ENCODE measurements at places on chromosomes 3 and 15.

- no peak for DNase-seq
Observed at GRCh38 chr3:122464659-122465058, 48.8 kb upstream of the WDR5B start.

GRCh38 chr15:86570738-86571137, 491.1 kb downstream of the AGBL1 start:
- no peak for DNase-seq

- no peak for DNase-seq
Observed at GRCh38 chr15:70530906-70531305, 232.5 kb downstream of the UACA start.

- no peak for DNase-seq
Observed at GRCh38 chr3:139935016-139935865, at the start of gene CLSTN2. Gene CLSTN2 (plus strand): TSS chr3:139935185.

DNA sequence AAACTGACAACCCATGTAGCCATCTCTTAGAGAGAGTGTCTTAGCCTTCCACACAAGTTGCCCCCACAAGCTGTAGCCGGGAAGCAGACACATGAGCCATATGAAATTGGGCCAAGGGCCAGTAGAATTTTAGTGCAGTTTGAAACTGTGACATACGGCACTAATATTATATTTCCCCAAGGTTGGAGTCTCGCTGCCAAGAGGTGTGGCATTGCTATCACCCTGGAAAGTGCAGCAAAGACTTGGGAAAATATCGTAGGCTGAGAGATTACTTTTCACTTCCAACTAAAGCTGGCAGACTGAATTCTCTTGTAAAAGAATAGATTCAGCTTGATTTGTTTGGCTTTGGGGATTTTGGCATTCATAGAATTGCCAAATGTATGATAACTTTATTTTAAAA, 89.2 kb downstream of the ECT2 start:
- DNase-seq = no peak

DNA sequence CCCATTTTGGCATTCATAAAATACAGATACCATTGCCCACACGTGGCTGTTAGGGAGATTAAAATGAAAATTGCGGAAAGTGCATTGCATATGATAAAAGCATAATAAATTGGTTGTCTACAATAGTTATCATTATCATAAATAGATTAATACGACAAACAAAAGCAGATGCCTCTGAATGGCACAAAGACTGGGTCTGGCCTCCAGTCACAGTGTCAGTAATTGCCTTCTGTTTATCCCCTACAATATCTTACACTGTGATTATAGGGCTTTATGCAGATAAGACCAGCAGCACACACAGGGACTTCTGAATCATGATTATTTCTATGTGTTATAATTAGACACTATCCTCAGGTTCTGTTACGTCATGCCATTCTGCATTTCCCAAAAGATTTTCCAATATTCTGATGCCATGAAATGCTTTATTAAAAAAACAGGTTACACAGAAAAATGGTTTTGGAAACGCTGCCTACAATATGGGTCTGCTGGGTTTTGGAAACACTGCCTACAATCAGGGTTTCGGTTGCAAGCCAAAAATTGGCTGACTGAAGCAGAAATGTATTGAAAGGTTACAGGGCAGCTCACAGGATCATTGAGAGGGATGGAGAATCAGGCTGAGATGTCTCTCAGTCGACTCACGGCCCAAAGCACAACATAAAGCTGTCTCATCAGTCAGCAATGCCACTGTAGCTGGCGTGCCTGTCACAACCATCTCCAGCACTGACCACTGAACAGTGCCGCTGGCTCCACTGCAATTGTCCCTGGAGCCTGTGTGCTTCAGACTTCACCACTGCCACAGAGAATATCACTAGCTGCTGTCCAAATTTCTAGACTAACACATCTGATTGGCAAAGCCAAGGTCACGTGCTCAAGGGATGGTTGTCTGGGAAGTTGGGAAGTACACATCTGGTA, 248.1 kb downstream of the ERC2 start:
- DNase-seq = no peak

DNA sequence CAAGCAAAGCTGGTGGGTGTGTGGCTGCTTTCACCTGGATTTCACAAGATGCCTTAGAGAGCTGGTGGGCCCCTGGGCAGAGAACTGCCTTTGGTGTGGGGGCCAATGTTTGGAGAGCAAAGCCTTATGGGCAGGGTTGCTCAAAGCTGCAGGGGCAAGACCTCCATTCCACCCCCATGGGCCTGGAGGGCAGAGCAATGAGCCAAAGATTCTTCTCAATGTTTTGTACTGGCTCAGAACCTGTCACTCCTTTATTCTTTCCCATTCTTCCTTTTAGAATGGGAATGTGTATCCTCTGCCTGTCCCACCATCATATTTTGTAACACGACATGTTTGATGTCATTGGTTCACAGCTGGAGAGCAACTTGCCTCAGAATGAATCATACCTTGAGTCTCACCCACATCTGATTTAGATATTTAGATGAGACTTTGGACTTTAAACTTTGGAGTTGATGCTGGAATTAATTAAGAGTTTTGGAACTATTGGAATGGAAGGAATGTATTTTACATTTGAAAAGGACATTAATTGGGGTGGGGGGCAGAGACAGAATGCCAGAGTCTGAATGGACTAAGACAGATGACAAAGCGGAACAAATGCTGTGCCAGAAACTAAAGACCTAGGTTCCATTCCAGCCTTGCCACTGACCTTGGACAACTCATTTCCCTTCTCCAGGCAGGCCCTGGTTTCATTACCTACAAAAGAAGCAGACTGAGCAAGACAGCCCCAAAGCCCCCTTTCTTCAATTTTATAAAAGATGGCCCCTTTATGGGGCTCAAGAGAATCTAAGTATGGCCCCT, 72.9 kb downstream of the DAPK2 start:
- peak; percentile 56 for DNase-seq

DNA sequence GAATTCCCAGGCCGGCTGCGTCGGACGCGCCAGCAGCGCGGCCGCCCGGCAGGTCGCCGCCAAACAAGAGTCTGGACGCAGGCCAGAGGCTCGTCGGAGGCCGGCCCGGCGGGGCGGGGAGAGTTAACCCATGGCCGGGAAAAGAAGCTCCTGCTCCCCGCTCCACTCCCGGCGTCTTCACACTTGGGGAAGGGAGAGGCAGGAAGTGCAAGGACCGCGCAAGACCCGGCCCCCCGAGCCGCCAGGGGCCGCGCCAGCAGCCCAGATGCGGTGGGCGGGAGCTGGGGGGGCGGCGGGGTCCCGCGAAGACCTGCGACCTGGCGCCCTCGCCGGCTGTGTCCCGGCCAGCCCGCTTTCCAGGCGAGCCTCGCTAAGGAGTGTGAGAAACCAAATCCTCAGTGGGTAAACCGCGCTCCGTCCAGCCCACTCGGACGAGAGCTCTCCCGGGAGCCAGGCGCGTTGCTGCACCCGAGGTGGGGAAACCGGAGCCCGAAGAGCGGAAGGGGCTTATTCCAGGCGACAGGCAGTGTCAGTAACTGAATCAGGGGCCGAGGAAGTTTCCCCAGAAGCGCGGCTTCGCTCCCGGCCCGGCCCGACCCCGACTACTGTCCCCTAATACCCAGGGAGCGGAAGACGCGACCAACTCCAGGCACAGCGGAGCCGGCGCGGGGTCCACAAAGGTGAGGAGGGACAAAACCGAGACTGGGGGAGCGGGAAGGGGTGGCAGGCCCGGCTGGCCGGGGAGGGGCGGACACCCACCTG, 721 bp downstream of the ADAMTS7 start:
- DNase-seq = no peak

DNA sequence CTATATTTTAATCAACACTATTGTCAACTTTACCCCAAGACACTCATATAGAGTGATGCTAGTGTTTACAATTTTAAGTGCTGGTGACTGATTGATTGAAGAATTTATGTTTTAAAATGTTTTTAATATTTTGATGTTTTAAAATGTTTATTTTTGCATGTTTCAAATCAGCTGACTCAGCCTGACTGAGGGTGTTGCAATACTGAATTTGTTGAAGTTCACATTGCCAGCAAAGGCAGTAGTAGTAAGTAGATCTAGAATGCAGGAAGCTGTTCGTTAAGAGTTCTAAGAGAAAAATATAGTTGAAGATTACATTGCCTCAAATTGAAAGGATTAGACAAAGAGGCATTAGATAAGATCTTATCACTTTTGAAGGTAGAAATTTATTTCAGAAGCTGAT, 977.6 kb downstream of the IGSF11 start:
- no peak for DNase-seq

GRCh38 chr3:54443561-54444161, 321.3 kb downstream of the CACNA2D3 start:
- peak; percentile 40 for DNase-seq

DNA sequence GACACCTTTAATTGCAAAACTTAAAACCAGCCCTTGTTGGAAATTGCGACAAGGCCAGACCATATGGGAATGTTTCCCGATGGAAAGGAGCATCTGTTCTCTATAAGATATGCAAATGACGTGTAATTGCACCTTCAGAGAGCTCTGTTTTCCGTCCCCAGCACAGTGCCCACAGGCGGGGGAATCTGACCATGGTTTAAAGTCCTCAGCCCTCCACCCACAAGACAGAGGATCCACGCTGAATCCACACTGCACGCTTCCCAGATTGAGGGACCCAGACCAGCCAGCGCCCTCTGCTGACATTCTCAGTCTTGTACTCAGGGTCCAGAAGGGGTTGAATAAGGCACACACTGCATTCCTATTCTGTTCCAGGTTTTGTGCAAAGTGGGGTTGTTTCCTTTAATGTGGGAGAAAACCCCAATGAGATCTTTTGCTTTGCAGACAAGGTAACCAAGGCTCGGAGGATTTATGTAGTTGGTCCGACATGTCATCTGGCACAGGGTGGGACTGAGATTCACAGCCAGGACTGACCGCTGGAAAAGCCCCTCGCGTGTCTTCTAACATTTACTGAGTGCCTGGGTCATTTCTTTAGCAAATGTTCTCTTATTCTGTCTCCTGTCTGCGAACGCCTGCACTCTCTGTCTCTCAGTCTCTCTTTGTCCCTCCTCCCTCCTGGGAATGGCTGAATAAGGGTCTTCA, 36.8 kb upstream of the KLHL25 start:
- DNase-seq = peak; percentile 29

GRCh38 chr3:186216900-186217819, 108.3 kb upstream of the ETV5 start:
- peak; percentile 16 for DNase-seq

- peak; percentile 16 for DNase-seq
Observed at GRCh38 chr15:57320631-57321220, 55.6 kb upstream of the CGNL1 start.

GRCh38 chr3:174430986-174431385, 428.1 kb upstream of the NAALADL2 start:
- DNase-seq = no peak

GRCh38 chr15:99408236-99409096, 157.2 kb downstream of the LRRC28 start:
- DNase-seq = peak; percentile 37

GRCh38 chr3:135650309-135650708, 315.2 kb upstream of the PPP2R3A start:
- peak; percentile 15 for DNase-seq

DNA sequence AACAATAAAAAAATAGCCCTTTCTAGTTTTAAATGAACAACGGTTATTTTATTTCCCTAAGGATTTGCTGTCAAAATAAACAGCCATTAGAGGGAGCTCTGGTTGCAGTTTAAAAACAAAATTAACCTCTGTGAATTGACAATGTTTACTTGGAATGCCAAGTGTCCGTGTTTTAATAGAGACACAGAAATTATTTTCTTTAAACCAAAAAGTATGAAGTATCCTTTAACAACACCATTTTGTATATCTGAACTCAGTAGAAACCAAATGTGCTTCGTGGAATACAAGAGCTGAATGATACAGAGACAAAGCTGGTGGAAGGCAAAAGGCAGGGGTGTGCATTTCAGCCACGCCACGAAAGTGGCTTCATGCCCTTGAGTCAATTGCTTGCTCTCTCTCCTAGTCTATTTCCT, 74.4 kb downstream of the MOBP start:
- peak; percentile 43 for DNase-seq

- DNase-seq = no peak
Observed at GRCh38 chr15:88705769-88706165, 67.0 kb downstream of the ISG20 start.

- no peak for DNase-seq
Observed at GRCh38 chr15:84594617-84595290, 6.1 kb upstream of the ZSCAN2 start.

- DNase-seq = peak; percentile 85
Observed at GRCh38 chr3:152235709-152236298, 32.9 kb upstream of the MBNL1 start.

DNA sequence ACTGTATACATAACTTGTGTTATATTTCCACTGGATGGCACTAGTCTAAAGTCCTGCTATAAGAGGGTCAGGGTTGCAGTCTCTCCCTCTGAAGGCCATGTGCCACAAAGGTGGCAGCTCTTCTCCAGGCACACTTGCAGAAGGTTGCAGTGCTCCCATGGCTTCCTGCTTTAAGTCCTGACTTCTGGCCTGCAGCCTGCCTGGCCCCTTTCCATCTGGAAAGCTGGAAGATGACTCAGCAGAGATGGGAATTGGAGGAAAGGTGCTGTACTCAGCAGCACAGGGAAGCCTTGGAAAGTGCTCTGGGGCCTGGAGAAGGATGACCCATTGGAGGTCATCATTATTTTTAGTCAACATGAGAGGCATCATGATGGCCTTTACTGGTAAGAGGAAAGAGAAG, 40.9 kb upstream of the MRPL3 start:
- DNase-seq = peak; percentile 91

DNA sequence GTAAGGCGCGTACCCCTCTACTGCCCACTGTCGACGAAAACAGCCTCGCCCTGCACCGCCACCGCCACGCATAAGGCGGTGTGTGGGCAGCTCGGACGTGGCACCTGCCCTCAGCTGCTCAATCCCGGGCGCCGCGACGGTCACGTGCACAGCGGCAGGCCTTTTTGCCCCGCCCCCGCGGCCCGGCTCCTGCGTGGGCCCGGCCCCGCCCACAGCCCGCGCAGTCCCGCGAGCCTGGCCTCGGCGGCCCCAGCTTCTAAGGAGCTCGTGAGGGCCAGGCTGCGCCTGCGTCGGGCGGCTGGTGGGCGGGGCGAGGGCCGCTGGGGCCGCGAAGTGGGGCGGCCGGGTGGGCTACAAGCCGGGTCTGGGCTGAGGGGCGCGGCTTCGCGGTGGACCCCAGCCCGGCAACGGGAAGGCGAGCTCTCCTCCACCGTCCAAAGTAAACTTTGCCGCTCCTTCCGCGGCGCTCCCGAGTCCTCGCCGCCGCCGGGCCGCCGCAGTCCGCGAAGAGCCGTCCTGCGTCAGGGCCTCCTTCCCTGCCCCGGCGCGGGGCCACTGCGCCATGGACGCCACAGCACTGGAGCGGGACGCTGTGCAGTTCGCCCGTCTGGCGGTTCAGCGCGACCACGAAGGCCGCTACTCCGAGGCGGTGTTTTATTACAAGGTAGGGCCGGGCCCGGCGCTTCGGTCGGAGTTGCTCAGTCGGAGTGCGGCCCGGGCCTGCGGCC, at the start of gene CAPN7:
TSS of gene CAPN7 (plus strand) at position 313 of the 728 bp plus-strand sequence. CDS start at position 563, 250 bp downstream.
- peak; percentile 76 for DNase-seq

Measured in renal cortical epithelial cell (primary cell).